Stimulated activated CD8-positive, alpha-beta memory T cell treated with anti-CD3 and anti-CD28 coated beads, Interleukin-4, amount 100 ng/mL, for 48 hours (primary cell): ENCODE measurements at places on chromosomes 13 and 19.

- DNase-seq: peak; percentile 36
Observed at GRCh38 chr19:51166846-51167490, 24.9 kb downstream of the SIGLEC7 start.

DNA sequence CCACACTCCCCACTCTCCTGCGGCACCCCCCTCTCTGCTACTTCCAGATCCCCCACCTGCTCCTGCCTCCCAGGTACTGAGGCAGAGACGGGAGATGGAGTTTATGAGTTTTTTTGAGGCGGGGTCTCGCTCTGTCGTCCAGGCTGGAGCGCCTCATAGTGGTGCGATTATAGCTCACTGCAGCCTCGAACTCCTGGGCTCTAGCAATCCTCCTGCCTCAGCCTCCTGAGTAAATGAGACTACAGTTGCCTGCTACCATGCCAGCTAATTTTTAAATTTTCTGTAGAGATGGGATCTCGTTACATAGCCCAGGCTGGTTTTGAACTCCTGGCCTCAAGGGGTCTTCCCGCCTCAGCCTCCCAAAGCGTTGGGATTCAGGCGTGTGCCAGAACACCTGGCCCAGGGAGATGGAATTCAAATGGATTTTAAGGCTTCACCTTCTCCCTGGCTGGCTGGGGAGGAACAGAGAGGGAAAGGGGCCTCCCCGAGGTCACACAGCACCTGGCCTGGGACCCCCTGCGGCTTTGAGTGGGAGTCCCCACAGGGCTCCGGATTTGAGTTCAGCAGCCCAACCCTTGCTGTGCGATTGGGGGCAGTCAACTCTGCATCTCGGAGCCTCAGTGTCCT lies 19.5 kb upstream of the TNFAIP8L1 start:
- DNase-seq: no peak

DNA sequence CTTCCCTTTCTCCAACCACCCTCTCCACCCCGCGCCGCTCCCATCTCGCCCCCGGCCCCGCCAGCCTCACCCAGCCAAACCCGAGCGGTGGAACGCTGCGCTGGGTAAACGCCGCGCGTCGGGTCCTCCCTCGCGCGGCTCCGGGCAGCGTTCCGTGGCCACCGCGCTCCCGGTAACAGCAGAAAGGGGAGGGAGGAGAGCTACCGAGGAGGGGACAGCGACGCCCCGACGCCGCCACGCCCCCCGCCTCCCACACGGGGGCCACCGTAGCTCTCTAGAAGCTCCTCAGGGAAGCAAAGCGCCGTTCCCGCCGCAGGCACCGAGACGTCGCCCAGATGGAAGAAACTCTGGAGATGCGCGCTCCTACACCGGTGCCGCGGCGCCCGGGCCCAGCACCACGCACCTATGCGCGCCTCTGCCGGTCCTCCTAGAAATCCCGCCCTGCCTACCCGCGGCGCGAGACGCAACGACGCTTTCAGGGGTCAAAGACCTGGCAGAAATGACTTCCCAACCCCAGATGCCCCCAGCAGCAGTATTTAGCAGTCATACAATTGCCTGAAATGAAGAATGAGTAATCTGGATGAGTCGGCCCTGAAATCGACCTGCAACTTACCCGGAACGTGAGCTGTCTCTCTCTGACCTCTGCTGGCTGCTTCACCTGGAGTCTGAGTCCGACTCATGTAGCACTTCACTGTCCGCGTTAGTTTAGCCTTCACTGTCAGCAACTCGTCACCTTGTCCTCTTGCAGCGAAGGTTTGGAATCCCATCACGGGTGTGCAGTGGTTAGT lies at the start of gene RUBCNL:
Gene RUBCNL (minus strand): TSS at position 189 of the 788 bp plus-strand sequence. CDS start 14,777 bp downstream, outside the sequence.
- peak; percentile 64 for DNase-seq

- DNase-seq: peak; percentile 68
Observed at GRCh38 chr13:28819735-28820098, 422 bp upstream of the MTUS2 start.

GRCh38 chr13:76929320-76929719 lies 19.0 kb upstream of the ACOD1 start:
- DNase-seq: no peak

- no peak for DNase-seq
Observed at GRCh38 chr13:44396701-44397580, 23.3 kb downstream of the SERP2 start.

DNA sequence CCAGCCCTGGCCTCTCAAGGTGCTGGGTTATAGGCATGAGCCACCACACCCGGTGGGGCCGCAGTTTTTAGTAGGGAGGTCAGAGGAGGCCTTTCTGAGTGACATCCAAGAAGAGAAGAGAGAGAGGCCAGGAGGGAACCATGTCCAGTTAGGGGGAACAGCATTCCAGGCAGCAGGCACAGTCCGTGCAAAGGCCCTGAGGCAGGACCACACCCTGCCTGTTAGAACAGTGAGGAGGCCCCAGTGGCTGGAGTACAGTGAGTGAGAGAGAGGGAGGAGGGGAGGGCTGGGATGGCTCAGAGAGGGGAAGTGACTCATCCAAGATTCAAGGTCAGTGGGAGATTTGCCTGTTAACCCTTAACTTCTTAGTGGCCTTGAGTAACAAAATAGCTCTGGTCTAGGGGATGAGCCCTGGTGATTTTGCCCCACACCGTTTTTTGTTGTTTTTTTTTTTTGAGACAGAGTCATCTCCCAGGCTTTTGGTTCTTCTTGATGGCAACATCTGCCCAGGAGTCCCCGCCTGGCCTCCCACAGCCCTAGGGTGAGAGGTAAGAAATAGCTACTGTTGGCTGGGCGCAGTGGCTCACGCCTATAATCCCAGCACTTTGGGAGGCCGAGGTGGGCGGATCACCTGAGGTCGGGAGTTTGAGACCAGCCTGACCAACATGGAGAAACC lies 2.7 kb upstream of the PLIN3 start:
- peak; percentile 57 for DNase-seq

- no peak for DNase-seq
Observed at GRCh38 chr13:24083722-24084421, 76.6 kb upstream of the SPATA13 start.

GRCh38 chr13:90690458-90691080 lies 656.9 kb upstream of the MIR17HG start:
- no peak for DNase-seq

- DNase-seq: no peak
Observed at GRCh38 chr19:5205937-5206750, 134.5 kb downstream of the PTPRS start.

GRCh38 chr19:13120817-13121216 lies 2.8 kb downstream of the NACC1 start:
- no peak for DNase-seq

- DNase-seq: no peak
Observed at GRCh38 chr19:53504885-53505284, 33.1 kb upstream of the ZNF331 start.

- DNase-seq: no peak
Observed at GRCh38 chr19:47569331-47569730, 3.6 kb downstream of the ZNF541 start.

- DNase-seq: no peak
Observed at GRCh38 chr19:32652894-32653598, 21.9 kb downstream of the ANKRD27 start.

DNA sequence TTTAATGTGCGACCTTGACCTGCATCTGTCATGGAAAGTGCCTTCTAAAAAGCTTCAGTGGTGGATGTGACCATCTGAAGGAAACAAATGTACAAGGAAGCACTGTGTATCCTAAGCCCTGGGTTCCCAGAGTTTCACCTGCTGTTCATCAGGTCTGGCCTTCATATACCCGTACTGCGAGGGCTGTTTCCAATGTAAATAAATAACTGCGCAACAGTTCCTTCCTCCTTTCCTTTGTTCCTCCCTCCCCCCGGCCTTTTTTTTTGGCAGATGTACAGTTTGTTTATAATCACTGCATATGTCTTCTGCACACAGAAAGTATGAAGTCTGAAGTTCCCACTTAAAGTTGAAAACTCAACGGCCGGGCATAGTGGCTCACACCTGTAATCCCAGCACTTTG lies 5.2 kb downstream of the FAAP24 start:
- no peak for DNase-seq
